Chondrocyte (in vitro differentiated cells): ENCODE measurements at places on chromosomes 5 and 9. TPM values are rescaled to one million over a fixed set of nuclear protein-coding genes. Genes with fewer than 3 reads are reported as not detected.
A peak's percentile ranks its signal among the peaks of the same experiment; 100 is the strongest.

DNA sequence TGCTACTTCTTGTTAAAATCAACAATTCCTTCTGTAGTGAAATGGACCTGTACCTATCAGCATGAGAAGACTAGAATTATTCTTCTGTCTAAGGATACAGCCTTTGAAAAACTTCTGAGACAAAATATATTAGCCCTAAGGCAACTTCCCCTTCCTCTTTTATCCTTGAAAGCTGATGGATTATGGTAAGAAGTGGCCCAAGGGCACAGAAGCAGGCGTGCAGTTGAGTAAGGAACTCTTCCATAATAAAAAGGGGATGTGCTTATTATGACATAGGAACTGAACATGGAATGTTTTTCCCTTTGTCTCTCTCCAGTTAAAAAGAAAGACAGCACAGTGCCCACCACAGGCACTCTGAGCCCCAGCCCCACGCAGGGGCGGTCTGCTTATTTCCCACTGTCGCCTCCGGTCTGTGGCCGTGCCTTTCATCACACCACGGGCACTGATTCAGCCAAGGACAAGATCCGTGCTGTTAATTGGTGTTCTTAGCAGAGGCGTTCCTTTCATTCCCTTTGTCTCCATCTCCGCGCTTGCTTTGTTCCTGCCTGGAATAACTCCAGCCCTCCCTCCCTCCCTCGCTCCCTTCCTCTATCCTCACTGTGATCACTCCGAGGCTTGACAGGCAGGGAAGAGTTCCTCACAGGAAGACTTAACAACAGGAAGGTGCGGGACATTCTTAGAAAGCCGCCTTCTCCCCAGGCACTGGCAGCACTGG, 135.9 kb upstream of the OTULINL start:
- H3K4me1 ChIP-seq = peaks cover 94% of the 10 kb centered on the region
- no peak for DNase-seq
- H3K36me3 ChIP-seq = peaks cover 4% of the 10 kb centered on the region
- no peaks in the 10 kb centered on the region for H3K27me3 ChIP-seq

DNA sequence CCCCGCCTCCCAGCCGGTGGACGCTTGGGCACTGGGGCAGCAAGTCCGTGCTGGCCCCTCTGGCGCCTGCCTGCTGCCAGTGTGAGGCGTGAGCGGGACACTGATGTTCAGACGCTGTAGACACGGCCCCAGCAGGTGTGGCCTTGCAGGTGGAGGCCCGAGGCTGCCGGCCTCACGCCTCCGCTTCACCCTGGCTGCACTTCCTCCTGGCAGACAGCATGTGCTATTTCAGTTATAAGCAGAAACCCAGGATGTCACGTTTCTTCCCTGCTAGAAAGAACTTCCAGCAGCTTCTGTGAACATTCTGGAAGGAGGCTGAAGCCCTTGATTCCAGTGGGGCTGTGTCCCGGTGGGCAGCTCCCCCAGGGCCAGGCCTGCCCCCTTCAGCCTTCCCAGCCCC, 114.8 kb upstream of the FCN2 start:
- DNase-seq = no peak
- H3K36me3 ChIP-seq = peaks cover 53% of the 10 kb centered on the region
- H3K27me3 ChIP-seq = no peaks in the 10 kb centered on the region
- no peak overlapping the region for H3K4me3 ChIP-seq
- peaks cover 18% of the 10 kb centered on the region for H3K4me1 ChIP-seq

DNA sequence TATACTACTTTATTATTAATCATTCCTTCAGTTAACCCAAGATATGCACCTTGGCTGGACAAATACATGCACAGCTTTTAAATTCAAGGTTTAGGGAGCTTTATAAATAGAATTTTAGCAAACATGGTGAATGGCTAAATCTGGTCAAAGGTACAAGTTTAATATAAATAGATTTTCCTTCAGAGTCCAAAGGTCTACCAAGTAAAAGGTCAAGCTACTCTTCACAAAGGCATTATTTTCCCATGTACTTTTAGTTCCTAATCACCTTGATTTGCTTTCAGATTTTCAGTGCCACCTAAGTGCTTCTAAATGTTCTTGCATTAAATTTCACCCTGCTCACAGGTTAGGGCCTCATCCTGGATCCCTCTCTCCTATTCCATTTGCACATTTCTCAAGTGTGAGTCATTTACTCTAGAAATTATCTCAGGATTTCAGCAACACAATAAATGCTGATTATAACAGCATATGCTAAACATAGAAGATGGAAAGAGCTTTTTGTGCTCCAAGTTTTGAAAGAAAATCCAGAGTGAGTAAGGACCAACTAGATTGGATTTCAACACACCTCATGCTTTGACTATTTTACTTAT, 459.4 kb upstream of the ITGA1 start:
- H3K4me3 ChIP-seq = no peak overlapping the region
- DNase-seq = no peak
- no peaks in the 10 kb centered on the region for H3K36me3 ChIP-seq
- peaks cover 13% of the 10 kb centered on the region for H3K27me3 ChIP-seq
- H3K27ac ChIP-seq = no peak overlapping the region

- H3K27me3 ChIP-seq = peaks cover 10% of the 10 kb centered on the region
- no peak for DNase-seq
- no peak overlapping the region for H3K4me3 ChIP-seq
- no peaks in the 10 kb centered on the region for H3K36me3 ChIP-seq
Observed at GRCh38 chr5:41878643-41879478, 8.6 kb upstream of the OXCT1 start.

- no peak for DNase-seq
- H3K4me1 ChIP-seq = no peaks in the 10 kb centered on the region
- H3K36me3 ChIP-seq = no peaks in the 10 kb centered on the region
- H3K27me3 ChIP-seq = no peaks in the 10 kb centered on the region
- no peak overlapping the region for H3K4me3 ChIP-seq
Observed at GRCh38 chr9:90368928-90369327, 273.7 kb downstream of the DIRAS2 start.

- no peaks in the 10 kb centered on the region for H3K27me3 ChIP-seq
- no peak overlapping the region for H3K4me3 ChIP-seq
- H3K27ac ChIP-seq = no peak overlapping the region
- no peak for DNase-seq
- no peaks in the 10 kb centered on the region for H3K4me1 ChIP-seq
- H3K36me3 ChIP-seq = no peaks in the 10 kb centered on the region
Observed at GRCh38 chr5:90379652-90380051, 29.9 kb downstream of the CETN3 start.

GRCh38 chr5:55160493-55161209, 680 bp downstream of the GPX8 start:
- DNase-seq = no peak
- H3K27me3 ChIP-seq = no peaks in the 10 kb centered on the region
- H3K4me1 ChIP-seq = peaks cover 27% of the 10 kb centered on the region
- H3K27ac ChIP-seq = peak overlapping the region; percentile 98
- H3K4me3 ChIP-seq = peak overlapping the region; percentile 85

TAF11L5 gene
- not detected in 3 replicates for total RNA-seq

FGF18 gene
- total RNA-seq = 1.7 to 18.1 TPM (median 2.1 TPM) in 3 replicates

FOXD4L4 gene
- total RNA-seq = not detected in 3 replicates

CAVIN4 gene
- 0.46 to 0.87 TPM (median 0.62 TPM) in 3 replicates for total RNA-seq

IL31RA gene
- total RNA-seq = 1.5 to 3.9 TPM (median 1.9 TPM) in 3 replicates

SCGB3A2 gene
- total RNA-seq = not detected in 3 replicates
